NCI-H187 treated with DMSO at 0.1 percent for 48 hours (cell line): ENCODE measurements at places on chromosomes 7 and 10.

GRCh38 chr7:82789883-82790609 is 346.5 kb upstream of the CACNA2D1 start:
- no peak for DNase-seq

DNA sequence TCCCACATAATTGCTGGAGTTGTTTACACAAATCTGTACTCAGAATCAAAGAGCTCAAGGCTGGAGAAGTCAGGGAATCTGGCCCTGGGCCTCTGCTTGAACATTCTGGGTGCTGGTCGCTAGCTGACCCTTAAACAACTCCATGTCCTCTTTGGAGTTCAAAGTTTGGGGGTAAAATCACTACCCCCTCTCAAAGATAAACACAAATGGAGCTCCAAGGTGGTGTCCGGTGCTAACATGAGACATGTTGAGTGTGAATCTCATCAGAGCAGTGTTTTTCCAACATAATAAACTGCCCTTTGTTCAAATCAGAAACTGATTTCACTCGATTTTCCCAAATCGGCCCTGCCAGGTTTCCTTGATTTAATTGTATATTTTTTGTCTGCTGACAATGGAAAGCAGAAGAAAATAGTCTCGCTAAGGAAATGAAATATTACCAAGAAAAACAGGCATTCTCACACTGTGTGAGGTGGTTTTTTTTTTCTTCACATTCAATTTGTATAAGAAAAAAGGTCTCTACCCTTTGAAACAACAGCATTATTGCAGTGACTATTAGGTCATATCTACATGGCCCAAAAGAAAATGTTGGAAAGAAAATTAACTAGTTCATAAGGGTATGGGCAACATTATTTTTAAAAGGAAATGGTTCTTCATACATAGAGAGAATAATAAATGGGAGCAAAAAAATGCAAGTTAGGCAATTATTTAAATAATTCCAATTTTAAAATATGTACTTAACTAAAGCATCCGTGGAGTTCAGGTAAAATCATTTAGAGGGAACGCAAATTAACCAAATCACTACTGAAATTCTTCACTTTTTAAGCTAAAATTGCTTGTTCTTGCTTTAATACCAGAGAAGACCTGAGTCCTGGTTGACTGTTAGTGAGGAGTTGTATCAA is 56.1 kb upstream of the CAPZA2 start:
- DNase-seq, result no peak

DNA sequence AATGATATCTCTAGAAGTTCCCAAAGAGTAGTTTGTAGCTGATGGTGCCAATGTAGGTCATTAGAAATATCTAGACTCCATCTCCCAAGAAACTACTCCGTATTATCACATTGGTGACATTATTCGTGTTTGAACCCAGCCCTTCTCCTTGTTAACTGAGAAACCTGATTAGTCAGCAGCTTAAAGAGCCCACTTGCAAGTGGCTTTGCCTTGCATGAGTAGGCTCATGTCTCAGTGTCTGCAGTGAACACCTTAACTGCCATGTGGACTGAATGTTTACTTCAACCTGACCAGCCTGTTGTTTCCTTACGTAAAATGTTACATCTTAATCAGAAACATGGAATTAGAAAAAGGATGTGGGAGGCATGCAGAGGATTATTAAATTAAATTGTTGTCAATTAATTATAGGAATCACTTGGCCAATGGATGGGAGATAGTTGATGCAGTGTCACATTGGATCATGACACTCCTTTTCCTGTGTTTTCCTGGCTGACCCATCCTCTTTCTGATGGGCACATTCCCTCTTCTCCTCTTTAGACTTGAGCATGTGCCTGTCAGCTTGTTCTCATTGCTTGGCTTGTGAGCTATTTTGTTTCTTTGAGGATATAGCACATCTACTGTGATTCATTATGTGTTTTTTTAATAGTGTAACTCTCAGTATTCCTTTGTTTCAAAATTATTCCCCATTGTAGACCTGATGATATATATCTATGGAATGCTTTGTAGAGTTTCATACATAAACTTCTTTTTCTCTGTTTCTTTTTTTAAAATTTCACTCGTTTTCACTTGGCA is 18.0 kb downstream of the STARD3NL start:
- DNase-seq, result no peak

- no peak for DNase-seq
These were observed 38.4 kb upstream of the PLXNA4 start for GRCh38 chr7:132614428-132615318.

GRCh38 chr7:64849250-64849923 is 53.7 kb upstream of the ZNF273 start:
- peak; percentile 69 for DNase-seq

GRCh38 chr10:102634686-102635085 is 9.6 kb upstream of the TRIM8 start:
- DNase-seq, result no peak

DNA sequence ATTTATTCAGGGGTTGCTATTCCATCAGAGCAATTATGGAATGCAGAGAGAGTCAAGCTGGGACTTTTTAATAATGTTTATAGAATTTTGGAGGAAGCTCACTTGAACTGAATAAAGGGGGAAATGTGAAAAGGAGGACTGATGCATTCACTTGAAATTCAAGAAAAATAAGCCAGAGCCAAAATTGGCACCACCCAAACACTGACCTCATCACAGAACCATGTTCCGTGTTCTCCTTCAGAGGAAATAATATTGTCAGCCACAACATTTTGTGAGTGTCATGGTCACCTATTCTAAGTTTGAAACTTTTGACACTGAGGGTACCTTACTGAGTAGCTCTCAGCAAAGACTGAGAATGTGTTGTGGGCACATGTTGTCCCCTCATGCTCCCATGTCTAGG is 207.0 kb downstream of the ANK3 start:
- no peak for DNase-seq

GRCh38 chr7:129522088-129522970 is 20.0 kb downstream of the SMKR1 start:
- DNase-seq, result no peak

DNA sequence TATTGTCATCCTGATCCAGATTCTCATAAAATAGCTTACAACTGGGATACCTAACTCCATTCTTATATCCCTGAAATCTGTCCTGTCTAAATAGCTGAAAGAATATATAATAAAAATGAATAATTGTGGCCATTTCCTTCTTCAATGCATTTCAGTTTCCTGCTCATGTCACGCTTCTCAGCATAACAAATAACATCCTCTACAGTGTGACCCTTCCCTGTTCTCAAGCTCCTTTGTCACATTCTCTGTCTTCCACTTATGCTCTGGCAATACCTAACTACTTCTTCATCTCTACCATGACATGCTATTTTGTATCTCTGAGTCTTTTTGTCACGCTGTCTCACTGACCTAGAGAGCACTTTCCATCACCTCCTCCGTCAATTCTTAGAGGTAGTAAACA is 884.1 kb upstream of the LRRTM3 start:
- no peak for DNase-seq
